Eye (tissue), 1 donor: ENCODE measurements at places on chromosomes 4 and X.

GRCh38 chrX:8607326-8607725 is 124.6 kb downstream of the ANOS1 start:
- no peak for DNase-seq

- DNase-seq = no peak
These were observed 75.4 kb downstream of the ZAR1 start for GRCh38 chr4:48565362-48566033.

DNA sequence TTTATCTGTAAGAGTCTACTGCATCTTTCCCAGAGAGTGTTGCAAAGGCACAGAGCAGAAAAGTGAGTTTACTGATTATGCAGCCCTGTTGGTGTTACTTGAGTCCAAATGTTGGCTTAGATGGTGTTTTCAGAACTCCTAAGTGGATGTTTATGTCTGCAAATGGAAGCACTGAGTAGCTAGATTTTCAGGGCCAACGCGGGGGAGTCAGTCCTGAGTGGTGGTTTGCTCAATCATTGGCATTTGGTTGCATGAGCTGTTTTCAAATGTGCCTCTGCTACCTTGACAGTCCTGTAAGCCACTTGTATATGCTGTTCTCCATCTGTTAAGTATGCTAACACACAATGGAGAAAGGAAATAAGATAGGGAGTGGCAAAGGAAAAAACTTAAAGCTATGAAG is 45.4 kb downstream of the MAMLD1 start:
- no peak for DNase-seq

DNA sequence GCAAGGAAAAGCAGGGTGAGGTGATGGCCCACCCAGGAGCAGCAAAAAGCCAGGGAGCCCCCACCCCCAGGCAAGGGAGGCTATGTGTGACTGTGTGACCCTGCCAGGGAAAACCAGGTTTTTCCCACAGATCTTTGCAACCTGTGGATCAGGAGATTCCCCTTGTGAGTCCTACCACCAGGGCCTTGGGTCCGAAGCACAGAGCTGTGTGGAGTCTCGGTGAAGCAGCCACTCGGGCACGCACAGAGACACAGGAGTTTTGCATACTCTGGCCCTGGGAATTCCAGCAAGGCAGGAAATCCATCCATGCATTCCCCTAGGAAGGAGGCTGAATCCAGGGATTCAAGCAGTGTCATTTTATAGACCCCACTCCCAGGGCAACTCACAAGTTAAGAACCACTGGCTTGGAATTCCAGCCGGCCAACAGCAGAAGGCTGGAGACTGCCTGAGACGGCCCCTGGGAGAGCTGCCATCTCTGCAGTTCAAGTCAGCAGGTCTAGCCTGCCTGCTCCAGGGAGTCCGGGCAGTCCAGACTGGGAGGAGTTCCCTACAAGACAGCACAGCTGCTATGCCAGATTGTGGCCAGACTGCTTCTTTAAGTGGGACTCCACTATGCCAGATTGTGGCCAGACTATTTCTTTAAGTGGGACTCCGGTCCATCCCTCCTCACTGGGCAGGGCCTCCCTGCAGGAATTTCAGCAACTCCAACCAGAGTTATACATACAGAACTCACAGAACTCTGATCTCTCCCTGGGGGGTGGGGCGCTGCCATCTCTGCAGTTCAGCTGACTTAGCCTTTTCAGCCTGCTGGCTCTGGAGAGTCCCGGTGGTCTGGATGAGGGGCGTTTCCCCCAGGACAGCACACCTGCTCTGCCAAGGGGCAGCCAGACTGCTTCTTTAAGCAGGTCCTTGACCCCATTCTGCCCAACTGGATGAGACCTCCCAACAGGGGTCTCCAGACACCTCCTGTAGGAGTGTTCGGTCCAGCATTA is 85.1 kb upstream of the ADAD1 start:
- DNase-seq = peak; percentile 15

DNA sequence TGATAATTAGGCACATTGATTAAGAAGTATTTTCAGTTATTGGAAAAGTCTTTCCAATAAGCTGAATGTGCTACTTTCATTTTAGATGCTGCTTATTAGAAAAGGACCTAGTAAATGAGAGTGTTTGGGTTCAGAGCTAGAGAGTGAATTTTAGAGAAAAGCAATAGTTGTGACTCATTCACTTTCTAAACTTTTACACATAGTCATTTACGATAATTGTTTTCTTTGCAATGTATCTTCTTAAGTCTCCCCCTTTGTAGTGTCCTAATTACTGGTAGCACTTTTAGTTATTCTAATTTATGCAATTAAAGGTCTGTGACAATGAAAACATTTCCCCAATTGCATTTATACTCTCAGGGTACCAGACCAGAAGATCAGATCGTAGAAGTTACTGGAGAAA is 1.3 kb downstream of the IL21 start:
- DNase-seq = no peak

DNA sequence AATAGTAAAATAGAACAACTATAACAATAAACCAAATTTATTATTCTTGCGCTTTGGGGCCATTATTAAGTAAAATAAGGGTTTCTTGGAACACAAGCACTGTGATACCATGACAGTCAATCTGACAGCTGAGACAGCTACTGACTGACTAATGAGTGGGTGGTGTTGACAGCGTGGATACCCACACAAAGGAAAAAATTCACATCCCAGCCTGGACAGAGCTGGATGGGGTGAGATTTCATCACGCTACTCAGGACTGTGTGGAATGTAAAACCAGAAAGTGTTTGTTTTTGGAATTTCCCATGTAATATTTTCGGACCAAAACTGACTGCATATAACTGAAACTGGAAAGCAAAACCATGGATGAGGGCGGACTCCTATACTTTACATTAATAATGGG is 48.8 kb downstream of the IGFBP7 start:
- DNase-seq = no peak

DNA sequence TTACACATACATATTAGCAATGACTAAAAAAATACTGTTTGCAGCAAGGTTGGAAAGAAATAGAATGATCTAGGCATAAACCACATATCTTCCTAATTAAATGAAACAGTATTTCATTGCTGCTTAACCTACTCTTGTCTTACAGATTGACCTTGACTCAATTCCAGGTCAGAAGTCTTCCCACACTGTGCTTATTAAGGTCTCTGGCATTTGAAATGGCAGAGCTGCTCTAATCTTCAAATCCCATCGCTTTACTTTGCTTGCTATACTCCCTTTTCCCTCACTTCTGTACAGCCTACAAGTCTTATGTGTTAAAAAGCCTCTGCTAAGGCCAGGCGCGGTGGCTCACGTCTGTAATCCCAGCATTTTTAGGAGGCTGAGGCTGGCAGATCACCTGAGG is 424.5 kb downstream of the RPA4 start:
- no peak for DNase-seq

GRCh38 chr4:88981556-88981955 is 75.4 kb downstream of the FAM13A start:
- DNase-seq = no peak

GRCh38 chr4:118954246-118954645 is 65.6 kb downstream of the SYNPO2 start:
- no peak for DNase-seq

DNA sequence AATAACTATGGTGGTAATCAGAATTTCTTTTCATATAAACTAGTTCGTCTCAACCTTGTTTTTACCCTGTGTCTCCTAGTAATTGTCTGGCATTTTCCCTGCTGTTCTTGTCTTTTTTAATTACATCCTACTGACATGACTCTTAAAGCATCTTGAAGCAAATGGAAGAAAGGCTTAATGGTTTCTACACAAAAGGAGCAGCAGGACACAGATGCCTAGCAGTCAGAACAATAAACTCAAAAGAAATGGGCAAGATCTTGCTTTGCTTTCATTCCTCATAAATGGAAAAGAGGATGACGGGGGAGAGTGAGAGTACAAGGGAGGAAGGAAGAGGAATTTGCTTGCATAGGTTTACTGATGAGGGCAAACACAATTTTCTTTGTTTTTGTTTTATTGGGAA is 293.2 kb upstream of the EMCN start:
- peak; percentile 84 for DNase-seq

GRCh38 chrX:41703574-41704029 is 14.8 kb downstream of the GPR34 start:
- no peak for DNase-seq

DNA sequence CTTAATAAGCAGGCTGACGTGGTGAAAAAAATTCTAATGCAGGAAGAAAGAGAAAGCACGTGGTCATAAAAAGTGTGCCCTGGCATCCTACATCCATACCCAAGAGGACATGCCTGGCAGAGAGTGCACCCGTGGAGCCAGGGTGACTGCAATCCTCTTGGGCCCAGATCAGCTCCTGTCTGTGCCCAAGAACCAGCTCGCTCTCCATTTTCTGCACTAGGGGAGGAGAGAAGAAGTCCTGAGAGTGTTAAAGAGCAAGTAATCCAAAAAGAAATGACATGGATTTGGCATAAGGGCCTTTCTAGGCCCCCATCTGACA is 483.1 kb downstream of the BCOR start:
- DNase-seq = no peak

- DNase-seq = no peak
These were observed 919.1 kb upstream of the PCDH10 start for GRCh38 chr4:132230025-132230424.

GRCh38 chr4:165118256-165118909 is 5.7 kb upstream of the TMEM192 start:
- DNase-seq = no peak

- peak; percentile 32 for DNase-seq
These were observed 11.2 kb upstream of the AMOT start for GRCh38 chrX:112851806-112852205.
